ENCODE measurements at places on chromosomes 7 and 10.

- DNase-seq, result no peak
- no peaks in the 10 kb centered on the region for H3K4me1 ChIP-seq
- no peaks in the 10 kb centered on the region for H3K36me3 ChIP-seq
- no peak overlapping the region for H3K4me3 ChIP-seq
Measured at GRCh38 chr7:156257904-156258303, 382.7 kb upstream of the RNF32 start.

GRCh38 chr10:15325243-15325943 lies 45.7 kb downstream of the FAM171A1 start:
- H3K27me3 ChIP-seq, result no peaks in the 10 kb centered on the region
- no peaks in the 10 kb centered on the region for H3K36me3 ChIP-seq
- no peak overlapping the region for H3K27ac ChIP-seq
- H3K4me3 ChIP-seq, result no peak overlapping the region
- no peak for DNase-seq

DNA sequence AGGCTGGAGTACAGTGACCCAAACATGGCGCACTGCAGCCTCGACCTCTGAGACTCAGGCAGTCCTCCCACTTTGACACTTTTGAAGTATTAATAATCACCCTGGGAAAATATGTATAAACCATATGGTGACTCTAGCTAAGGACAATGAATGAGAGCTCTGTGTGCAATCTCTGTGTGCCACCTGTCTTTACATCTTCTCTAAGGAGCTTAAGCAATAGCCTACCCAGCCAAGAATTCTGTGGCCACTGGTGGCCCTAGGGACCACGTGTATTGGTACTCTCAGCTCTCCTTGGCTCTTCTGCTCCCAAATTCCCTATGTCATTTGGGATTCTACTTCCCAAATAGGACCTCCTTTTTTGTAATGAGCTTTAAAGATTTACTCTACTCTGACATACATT lies 23.7 kb downstream of the FGF8 start:
- H3K27me3 ChIP-seq, result peaks cover 14% of the 10 kb centered on the region
- H3K27ac ChIP-seq, result no peak overlapping the region
- no peak for DNase-seq

DNA sequence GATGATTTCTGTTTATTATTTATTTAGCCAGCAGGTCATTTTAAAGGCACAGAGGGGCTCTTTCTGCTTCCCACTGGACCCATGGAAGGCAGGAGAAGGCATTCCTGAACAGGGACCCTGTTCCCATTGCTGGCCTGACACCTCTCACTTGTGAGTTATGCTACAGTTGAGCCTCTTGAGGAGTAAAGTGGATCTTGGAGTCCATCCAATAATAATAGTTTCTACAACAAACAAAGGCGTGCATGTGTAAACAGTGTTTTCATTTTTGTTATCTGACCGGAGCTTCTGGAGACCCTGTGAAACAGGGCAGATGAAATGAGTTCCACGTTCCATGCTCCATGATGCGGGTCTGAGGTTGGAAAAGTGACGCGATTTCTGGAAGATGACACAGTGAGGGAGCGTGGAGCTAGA lies 127.3 kb upstream of the HABP2 start:
- no peak for DNase-seq
- H3K4me3 ChIP-seq, result no peak overlapping the region
- H3K36me3 ChIP-seq, result no peaks in the 10 kb centered on the region
- H3K4me1 ChIP-seq, result no peaks in the 10 kb centered on the region
- H3K27ac ChIP-seq, result no peak overlapping the region

DNA sequence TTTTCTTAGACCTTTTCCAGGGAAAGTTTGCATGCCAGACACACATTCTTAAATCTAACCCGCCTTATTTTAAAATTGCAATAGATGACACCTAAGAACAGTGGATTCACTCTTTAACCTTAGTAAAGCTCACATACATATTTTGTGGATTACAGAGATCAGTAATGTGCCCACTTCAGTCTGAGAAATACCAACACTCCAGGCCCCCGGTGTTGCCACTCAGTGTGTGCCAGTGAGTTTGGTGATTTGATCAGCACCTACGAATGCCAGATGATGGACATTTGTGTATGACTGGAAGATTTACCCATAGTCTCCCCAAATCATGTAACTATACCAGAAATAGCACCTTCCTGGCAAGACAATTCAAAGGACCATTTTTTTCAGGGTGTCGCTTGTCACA lies 2.6 kb downstream of the LRRN3 start:
- no peak for DNase-seq
- peak overlapping the region; percentile 95 for H3K27ac ChIP-seq
- peaks cover 52% of the 10 kb centered on the region for H3K36me3 ChIP-seq
- peaks cover 38% of the 10 kb centered on the region for H3K4me1 ChIP-seq
- peak overlapping the region; percentile 100 for H3K4me3 ChIP-seq

- H3K36me3 ChIP-seq, result no peaks in the 10 kb centered on the region
- H3K4me1 ChIP-seq, result peaks cover 10% of the 10 kb centered on the region
- H3K27me3 ChIP-seq, result peaks cover 59% of the 10 kb centered on the region
Measured at GRCh38 chr10:48608279-48608681, 3.4 kb upstream of the ARHGAP22 start.

DNA sequence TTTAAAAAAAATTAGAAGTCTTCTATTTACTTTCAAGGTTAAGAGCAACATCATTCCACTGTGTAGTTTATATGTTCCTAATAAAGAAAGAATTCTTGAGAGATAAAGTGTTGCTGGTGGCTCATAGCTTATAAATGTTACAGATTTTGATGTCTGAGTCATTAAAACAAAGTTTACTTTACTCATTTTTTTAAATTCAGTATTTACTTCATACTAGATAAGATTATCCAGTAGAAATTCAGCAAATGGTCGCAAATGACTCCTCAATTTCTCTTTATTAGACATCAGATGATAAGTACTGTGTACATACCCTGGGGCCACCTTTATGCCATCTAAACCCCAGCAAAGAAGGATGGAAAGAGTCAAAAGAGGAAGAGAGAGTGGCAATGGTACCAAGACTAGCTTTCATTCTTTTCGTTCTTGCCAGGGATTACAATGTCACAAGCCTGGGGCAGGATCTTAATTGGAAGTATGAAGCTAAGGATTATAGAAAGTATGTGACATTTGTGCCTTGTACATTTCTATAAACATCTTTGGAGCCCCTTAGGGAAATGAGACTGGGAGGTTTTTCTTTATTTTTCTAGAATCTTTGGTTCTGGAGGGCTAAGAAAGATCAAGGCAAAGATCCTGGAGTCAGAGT lies 206.1 kb downstream of the CHRM2 start:
- no peak overlapping the region for H3K4me3 ChIP-seq
- H3K36me3 ChIP-seq, result no peaks in the 10 kb centered on the region
- no peak for DNase-seq
- H3K27ac ChIP-seq, result no peak overlapping the region
- no peaks in the 10 kb centered on the region for H3K27me3 ChIP-seq
- no peaks in the 10 kb centered on the region for H3K4me1 ChIP-seq

GRCh38 chr7:5625938-5626337 lies 155.5 kb downstream of the RNF216 start:
- H3K36me3 ChIP-seq, result peaks cover 80% of the 10 kb centered on the region
- H3K27ac ChIP-seq, result peak overlapping the region; percentile 15
- no peak for DNase-seq
- H3K4me1 ChIP-seq, result peaks cover 12% of the 10 kb centered on the region
- H3K4me3 ChIP-seq, result no peak overlapping the region

DNA sequence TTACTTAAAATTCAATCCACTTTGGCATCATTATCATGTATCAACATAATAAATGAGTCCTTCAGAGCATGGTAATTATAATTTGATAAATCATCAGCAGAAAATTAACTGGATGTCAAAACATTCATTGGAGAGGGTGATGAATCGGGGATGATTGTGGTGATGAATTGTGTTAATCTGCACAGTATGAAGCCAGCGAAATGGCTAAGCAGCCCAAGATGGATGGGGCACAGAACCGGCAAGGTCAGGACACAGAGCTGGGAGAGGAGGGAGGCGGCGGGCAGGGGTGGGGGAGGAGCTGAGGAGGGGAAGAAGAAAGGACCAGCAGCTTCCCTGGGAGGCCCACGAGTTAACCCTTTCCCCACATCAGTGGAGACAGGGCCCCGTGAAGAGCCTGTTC lies 536.1 kb downstream of the LRMDA start:
- H3K27ac ChIP-seq, result no peak overlapping the region
- no peaks in the 10 kb centered on the region for H3K36me3 ChIP-seq
- no peaks in the 10 kb centered on the region for H3K4me1 ChIP-seq

DNA sequence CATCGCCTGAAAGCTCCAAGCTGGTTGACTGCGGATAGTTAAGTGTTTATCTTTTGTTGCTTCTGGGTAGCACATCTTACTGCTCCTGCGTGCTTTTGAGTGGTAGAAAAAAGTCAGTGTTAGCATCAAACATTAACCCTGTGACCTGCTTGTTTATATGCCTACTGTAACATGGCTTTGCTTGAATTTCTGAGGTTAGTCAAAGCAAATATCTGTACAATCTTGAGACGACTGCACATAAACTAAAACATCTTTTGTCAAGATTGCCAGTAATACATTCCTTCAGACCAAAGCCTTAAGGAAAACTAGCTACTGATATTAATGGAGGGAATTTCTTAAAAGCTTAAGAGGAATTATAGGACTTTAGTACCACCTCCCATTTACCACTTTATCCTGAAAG lies 163.7 kb downstream of the BAMBI start:
- H3K4me3 ChIP-seq, result no peak overlapping the region
- H3K27ac ChIP-seq, result no peak overlapping the region
- peaks cover 12% of the 10 kb centered on the region for H3K27me3 ChIP-seq
- no peak for DNase-seq

DNA sequence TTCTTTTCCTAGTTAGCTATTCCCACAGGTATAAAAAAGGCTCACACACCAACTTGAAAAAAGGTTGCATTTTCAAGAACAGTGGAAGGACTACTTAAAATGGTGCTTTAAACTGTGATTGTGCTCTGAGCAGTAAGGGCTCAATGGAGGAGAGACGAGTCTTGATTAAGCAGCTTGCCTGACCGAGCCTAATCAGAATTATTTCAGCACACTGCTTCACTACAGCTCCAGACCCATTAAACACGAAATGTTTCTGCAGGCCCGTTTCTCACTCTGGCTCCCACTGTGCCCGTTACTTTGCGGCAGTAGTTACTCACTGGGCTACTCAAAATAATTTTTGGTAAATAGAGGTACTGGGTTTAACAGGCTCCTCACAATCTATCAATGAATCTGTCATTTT lies 126.0 kb downstream of the NRCAM start:
- H3K27ac ChIP-seq, result no peak overlapping the region
- peaks cover 47% of the 10 kb centered on the region for H3K4me1 ChIP-seq
- no peak for DNase-seq
- no peak overlapping the region for H3K4me3 ChIP-seq

DNA sequence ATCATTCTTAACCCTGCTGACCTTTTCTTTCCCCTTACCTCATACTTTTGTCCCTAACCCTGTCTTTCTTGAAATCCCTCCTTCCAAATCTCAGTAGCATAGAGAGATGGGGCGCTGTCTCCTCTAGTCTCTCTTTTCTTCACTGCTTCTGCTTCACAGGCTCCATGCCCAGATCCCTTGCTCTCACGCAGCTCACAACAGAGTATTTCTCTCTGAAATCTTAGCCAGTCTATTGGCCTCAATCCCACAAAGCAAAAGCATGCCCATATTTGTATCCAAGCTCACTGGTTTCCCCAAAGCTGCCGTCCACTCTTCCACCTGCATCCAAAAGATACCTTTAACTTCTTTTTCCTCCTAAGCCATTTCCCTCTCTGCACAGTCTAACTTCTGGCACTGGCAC lies 526.8 kb downstream of the PLXDC2 start:
- DNase-seq, result no peak
- H3K36me3 ChIP-seq, result no peaks in the 10 kb centered on the region
- H3K27me3 ChIP-seq, result no peaks in the 10 kb centered on the region
- H3K27ac ChIP-seq, result no peak overlapping the region

- H3K36me3 ChIP-seq, result no peaks in the 10 kb centered on the region
- H3K27me3 ChIP-seq, result peaks cover 6% of the 10 kb centered on the region
- H3K4me1 ChIP-seq, result no peaks in the 10 kb centered on the region
- no peak for DNase-seq
- no peak overlapping the region for H3K27ac ChIP-seq
Measured at GRCh38 chr7:25707768-25708620, 444.0 kb upstream of the NFE2L3 start.

- no peak overlapping the region for H3K4me3 ChIP-seq
- H3K4me1 ChIP-seq, result no peaks in the 10 kb centered on the region
- DNase-seq, result no peak
Measured at GRCh38 chr10:131424053-131424452, 112.5 kb upstream of the TCERG1L start.

GRCh38 chr7:14639801-14640200 lies 262.8 kb downstream of the DGKB start:
- no peak overlapping the region for H3K27ac ChIP-seq
- no peaks in the 10 kb centered on the region for H3K4me1 ChIP-seq
- H3K36me3 ChIP-seq, result no peaks in the 10 kb centered on the region
- H3K27me3 ChIP-seq, result no peaks in the 10 kb centered on the region

DNA sequence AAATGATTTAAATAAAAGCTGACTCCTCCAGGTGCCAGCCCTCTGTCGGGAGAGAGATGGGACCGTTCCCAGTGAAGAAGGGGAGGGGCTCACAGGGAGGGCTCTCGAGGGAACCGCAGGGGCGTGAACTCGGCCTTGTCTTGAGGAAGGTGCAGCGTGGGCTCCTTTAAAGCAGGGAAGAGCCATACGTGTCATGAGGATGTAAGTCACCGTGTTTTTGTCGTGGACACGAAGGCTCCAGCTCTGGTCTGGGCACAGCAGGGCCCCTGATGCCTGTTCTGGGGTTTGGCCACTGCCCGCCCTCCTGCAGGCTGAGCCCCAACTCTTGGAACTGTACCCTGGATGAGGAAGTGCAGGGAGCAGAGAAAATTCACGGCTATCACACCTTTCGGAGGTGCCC lies 45.0 kb downstream of the JAKMIP3 start:
- H3K36me3 ChIP-seq, result no peaks in the 10 kb centered on the region
- H3K27me3 ChIP-seq, result no peaks in the 10 kb centered on the region
- no peak for DNase-seq
- no peak overlapping the region for H3K27ac ChIP-seq
- H3K4me1 ChIP-seq, result no peaks in the 10 kb centered on the region

DNA sequence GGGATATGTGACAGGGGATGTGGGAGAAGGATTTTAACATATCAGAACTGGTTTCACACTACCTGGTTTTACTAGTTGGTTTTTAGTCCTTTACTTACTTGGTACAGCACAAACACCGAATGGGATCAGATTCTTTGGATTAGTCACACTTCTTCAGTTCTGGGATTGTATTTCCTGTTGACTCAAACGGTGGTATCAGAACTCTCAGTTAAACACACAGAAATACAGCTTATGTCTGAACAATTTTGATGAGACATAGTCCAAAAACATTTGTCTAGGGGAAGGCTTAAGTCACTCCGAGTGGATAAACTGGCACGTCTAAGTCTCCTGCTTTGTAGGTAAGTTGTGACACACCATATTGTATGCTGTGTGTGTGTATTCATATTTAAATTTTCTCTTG lies 480.5 kb downstream of the PHTF2 start:
- no peaks in the 10 kb centered on the region for H3K36me3 ChIP-seq
- peaks cover 3% of the 10 kb centered on the region for H3K27me3 ChIP-seq
- H3K4me1 ChIP-seq, result no peaks in the 10 kb centered on the region
- H3K27ac ChIP-seq, result no peak overlapping the region

GRCh38 chr7:28767356-28767755 lies 190.8 kb downstream of the TRIL start:
- H3K27me3 ChIP-seq, result no peaks in the 10 kb centered on the region
- H3K27ac ChIP-seq, result no peak overlapping the region
- no peaks in the 10 kb centered on the region for H3K4me1 ChIP-seq
- no peak for DNase-seq
- no peak overlapping the region for H3K4me3 ChIP-seq
- no peaks in the 10 kb centered on the region for H3K36me3 ChIP-seq

- H3K27me3 ChIP-seq, result no peaks in the 10 kb centered on the region
- H3K27ac ChIP-seq, result no peak overlapping the region
- no peak for DNase-seq
- H3K4me3 ChIP-seq, result no peak overlapping the region
Measured at GRCh38 chr7:157405914-157406810, 69.4 kb downstream of the DNAJB6 start.
